D721Med (cell line): ENCODE measurements at places on chromosomes 6 and 20.

DNA sequence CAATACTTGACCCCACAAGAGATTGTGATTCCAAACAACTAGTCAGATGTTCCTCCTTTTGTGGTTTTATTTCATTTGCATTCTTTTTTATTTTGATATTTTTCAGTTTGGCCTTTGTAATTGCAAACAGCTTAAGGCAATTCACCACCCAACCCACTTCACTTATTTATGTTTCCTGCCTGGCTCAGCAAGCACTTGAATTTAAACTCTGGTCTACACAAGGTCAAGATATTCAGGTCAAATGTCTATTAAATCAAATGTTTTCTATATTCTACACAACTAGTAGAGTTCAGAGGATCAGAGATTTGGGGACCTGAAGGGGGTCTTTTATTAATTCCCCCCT lies 100.1 kb downstream of the SGK1 start:
- no peak for DNase-seq

DNA sequence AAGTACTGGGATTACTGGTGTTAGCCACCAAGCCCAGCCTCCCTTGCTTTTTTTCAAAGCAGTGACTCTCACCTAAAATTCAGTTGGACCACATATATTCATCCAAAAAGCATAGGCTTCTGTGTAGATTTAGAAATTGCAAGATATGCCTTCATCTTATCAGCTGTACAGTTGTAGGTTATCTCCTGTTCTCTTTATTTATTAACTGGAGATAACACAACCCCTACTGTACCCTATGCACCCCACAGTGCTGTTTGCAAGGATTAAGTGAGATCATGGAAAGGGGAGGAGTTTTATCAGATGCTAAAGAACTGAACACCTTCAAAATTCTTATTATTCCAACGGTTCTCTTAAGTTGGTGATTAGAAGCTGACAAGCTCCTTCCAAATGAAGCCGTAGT lies 164.4 kb upstream of the JARID2 start:
- DNase-seq = no peak

GRCh38 chr6:148423133-148423532 lies 80.5 kb downstream of the SASH1 start:
- no peak for DNase-seq

DNA sequence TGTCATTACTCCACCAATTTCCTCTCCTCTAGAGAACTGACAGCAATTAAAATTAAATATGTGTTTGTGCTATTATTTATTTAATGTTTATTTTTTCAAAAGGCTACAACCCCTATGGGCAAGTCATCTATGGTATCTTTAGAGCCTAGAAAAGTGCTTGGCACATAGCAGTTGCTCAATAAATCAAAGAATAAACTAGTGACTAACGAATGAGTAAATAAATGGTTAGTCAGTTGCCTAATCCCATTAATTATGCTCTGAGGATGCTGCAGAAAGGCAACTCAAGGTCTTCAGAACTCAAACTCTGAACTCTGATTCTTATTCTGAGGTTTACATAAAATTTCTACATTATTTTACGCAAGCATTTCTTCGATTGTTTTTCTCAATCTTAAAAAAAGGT lies 193.0 kb upstream of the TSHZ2 start:
- no peak for DNase-seq

- DNase-seq = no peak
Observed at GRCh38 chr6:132651062-132651461, 7.9 kb downstream of the TAAR1 start.

- no peak for DNase-seq
Observed at GRCh38 chr6:48136856-48137255, 25.9 kb upstream of the PTCHD4 start.

GRCh38 chr6:166958926-166959861 lies 2.8 kb upstream of the RNASET2 start:
- no peak for DNase-seq

DNA sequence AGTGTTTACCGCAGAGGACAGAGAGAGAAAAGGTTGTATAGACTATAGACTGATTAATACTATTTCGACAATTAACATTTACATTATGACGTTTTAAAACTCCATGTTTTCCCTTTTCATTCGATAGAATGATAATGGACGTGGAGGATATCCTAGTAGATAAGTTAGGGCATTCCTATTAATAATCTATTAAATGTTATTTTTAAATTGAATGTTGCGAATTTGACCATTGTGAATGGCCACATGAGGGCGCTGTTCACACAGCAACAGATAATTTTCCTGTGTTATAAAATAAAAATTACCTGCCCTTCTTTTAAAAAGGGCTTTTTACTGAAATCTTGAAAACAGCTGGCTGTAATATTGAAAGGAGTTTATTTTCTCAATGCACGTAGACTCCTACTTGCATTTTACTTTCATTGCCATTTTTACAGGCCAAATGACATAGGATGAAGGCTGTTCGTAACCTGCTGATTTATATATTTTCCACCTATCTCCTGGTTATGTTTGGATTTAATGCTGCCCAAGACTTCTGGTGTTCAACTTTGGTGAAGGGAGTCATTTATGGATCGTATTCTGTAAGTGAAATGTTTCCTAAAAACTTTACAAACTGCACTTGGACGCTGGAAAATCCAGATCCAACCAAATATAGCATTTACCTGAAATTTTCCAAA lies 3.3 kb downstream of the ADGRB3 start:
- DNase-seq = no peak
